ENCODE measurements at places on chromosomes 13 and 19.

GRCh38 chr13:41017159-41017558 lies 2.0 kb downstream of the ELF1 start:
- peak; percentile 60 for DNase-seq

GRCh38 chr13:36456577-36456976 lies 24.3 kb downstream of the CCNA1 start:
- no peak for DNase-seq

DNA sequence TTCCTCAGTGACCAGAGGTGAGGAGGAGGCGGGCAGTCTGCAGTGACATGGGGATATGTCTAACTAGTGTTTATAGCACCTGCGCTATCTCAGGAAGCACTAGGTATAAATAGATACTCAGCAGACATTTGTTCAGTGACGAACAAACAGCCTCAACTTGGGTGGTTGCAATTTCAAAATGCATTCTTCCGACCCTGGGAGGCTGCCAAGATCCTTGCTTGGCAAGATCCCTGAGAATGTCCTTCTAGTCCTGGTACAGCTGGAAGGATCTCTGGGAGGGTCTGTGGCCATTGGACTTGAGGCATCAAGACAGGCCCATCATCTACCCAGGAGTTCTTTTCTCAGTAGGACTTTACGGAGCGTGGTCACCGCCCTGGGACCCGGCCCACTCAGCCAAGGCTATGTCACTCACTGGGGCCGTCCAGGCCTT lies 299.5 kb downstream of the ZNF536 start:
- DNase-seq: no peak

DNA sequence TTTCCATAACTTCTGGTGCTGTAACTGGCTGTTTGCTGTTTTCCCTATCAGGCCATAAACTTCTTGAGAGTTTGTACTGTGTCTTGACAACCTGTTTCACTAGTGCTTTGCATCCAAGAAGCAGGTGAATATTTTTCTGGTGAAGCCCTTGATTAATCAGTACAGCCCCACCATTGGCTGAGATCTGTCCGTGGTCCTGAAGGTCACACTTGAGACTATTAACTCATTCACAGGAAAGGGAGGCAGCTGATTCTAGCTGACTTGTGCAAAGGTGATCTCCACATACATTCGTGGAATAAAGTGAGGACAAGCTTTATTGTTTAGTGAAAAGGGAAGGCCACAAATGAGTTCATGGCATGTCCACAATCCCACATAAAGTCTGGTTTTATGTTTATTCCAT lies 61.4 kb upstream of the ZNF835 start:
- DNase-seq: no peak

- DNase-seq: no peak
Observed at GRCh38 chr13:84528408-84529070, 646.3 kb upstream of the SLITRK1 start.

GRCh38 chr13:21227917-21228316 lies 51.5 kb downstream of the MRPL57 start:
- no peak for DNase-seq

DNA sequence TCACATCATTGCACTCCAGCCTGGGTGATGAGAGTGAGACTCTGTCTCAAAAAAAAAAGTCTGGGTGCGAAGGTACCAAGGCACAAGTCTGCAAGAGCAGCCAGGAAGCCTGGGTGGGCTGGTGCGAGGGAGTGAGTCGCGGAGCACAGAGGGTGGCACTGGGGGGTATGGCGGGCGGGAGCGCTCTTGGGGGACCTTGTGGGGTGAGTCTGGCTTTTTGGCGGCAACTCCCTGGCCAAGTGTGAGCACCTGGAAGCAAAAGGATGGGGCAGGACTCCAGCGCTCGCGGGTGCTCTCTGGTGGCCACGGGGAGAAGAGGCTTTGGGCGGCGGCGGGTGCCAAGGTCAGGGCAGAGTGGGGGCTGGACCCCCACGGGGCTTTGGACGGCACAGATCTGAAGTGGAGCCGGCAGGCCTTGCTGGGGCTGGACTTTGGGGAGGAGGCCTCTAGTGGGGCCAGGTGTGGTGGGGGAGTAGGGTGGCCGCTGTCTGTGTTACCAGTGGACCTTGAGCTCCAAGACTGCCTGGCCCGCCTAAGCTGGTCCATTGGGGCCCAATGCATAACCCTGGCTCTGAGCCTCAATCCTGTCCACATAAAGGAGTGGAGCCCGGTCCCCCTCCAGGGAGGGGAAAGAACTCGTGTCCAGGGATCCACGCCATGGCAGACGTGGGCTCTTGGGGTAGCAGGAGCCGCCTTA lies 1.6 kb downstream of the P2RY11 start:
- DNase-seq: peak; percentile 69

DNA sequence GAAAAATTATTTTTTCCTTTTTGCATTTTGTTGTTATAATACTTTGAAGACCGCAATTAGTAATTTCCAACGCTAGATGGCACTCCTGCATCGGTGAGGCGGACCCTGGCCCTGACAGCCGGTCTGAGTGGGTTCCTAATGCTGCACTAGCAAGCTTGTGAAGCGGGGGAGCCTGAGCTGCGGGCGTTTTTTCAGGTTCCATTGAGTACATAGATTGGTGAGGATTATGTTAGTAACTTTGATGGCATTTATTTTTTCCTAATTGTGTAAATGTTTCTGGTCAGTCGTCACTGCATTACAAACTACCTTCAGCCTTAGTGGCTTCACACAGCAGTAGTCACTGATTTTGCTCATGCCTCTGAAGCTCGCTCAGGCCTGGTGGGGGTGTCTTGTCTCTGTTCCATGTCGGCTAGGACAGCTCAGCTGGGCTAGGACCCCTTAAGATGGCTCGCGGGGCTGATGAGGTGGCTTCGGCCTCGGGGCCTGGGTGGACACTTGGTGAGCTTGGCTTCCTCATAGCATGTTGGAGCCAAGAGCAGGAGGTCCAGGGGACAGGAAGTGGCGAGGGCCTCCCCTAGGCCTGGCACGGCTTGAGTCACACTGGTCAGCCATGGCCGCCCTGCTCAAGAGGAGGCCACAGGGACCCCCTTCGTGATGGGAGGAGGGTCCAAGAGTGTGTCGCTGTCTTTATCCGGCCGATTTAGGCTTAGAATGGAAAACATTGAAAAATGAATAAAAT lies 25.0 kb downstream of the ERCC5 start:
- DNase-seq: peak; percentile 74

DNA sequence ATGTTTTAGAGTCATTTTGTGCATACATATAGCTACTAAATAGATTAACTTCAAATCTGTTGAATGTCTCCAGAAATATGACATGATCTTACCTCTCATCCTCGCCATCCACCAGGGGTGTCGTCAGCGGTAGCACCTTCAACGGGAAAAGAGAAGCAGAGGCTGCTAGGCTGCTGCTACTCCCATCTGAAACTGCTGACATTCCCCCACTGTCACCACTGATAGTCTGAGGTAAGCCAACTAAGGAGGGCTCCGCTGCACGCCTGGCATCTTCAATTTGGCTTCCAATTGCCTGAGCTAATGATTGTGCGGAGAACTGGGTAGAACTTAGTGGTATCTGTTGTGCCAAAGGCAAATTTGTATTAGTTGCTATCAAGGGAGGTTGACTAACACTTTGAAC lies 3.1 kb downstream of the TSC22D1 start:
- peak; percentile 36 for DNase-seq

- DNase-seq: peak; percentile 45
Observed at GRCh38 chr19:35718345-35719041, 690 bp downstream of the KMT2B start.

GRCh38 chr13:54198911-54199310 lies 1170.3 kb downstream of the OLFM4 start:
- DNase-seq: no peak

- DNase-seq: no peak
Observed at GRCh38 chr13:110562696-110563462, 1.4 kb upstream of the RAB20 start.

GRCh38 chr13:86725105-86725504 lies 925.9 kb upstream of the SLITRK6 start:
- DNase-seq: peak; percentile 5

DNA sequence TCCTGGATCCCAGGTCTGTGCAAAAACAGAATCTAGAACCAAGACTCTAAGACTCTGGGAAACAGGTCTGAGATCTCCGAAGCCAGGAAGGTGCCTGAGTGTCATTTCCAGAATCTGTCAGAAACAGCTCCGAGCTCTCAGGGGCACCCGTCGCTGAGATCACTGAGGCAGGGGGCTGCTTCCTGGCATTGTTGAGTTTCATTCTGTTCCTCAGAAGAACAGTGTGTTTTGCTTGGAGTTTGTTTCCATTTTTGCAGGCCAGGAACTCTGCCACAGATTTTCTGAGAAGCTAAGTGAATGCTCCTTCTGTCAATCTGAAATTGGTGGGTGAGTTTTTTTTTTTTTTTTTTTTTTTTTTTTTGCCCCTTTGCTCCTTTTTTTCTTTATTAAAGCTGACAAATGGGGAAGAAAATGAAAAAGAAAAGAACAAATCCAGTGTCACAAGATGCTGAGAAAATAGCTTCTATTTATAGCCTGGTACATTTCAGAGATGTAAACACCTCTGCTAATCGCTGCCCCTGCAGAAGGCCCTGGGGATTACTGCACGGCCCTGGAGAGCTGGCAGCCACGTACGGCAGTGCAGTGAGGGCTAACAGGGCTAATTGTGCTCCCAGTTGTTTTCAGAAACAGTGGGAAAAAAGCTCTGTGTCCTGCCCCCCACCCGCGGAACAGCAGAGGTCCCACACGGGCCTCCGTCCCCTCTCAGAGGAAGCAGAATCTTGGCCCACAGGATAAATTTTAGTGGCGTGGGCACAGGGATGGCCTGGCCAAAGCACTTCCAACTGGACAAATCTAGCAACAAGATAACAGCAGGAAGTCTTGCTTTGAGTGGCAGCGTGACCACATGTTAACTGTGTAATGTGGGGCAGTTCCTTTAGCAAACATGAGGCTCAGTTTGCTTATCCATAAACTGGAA lies 237.6 kb upstream of the IRS2 start:
- no peak for DNase-seq

DNA sequence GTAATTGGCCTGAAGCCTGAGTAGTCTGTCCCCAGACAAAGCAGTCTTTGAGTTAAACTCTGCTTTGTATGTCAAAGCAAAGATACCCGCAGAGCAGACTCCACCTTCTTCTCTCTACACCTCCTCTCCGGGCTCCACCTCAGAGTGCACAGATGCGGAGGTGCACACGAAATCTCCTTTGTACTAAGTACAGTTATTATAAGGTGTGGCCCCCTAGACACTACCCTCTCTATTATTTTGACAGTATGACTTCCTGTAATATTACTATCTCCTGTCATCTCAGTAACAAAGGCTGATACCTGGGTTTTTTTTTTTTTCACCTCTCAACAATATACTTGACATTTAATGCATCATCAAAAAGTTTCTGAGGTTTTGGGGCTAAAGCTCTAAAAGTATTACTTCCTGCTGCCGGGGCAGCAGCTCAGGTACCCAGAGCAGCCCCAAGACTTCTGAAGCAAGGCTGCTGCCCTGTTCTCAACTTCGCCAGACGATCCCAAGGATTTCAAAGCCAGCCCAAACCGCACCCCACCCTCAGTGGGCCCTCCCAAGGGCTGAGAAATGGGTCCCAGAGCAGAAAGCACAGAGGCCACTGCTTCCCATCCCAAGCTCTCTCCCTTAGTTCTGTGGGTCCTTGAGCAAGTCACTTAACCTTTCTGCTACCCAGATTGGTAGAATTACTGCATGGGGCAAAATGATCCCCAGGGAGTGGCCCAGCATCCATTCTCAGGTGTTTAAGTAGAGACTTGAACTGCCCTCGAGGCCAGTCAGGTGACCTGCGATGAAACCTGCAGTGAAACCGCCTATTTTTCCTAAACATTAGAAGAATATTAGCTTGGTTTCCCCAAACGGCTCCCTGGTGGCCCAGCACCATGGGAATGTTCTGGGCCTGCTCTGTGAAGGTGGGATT lies 180.6 kb downstream of the FOXO1 start:
- peak; percentile 0 for DNase-seq

DNA sequence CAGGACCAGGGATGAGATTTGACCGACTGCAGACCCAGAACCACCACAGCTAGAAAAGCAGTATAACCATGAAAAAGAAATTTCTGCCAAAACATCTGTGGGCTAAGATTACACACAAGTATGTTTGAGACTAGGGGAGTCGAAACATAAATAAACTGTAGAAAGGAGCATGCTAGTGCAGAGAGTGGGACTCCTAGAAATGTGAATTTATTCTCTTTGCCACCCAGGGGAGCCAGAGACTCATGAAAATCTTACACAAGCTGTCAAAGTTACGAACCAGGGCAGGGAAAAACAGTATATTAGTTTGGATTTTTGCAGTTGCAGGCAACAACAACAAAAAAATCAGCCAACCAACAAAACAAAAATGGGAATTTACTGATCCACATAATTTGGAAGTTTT lies 12.3 kb upstream of the HSPH1 start:
- DNase-seq: no peak

GRCh38 chr19:17720440-17720839 lies 1.2 kb downstream of the MAP1S start:
- DNase-seq: no peak
